ENCODE measurements at places on chromosomes 12 and 14. TPM values are rescaled to one million over a fixed set of nuclear protein-coding genes. Genes with fewer than 3 reads are reported as not detected.
A peak's percentile ranks its signal among the peaks of the same experiment; 100 is the strongest.

- DNase-seq = no peak
Measured at GRCh38 chr14:24699052-24699451, 65.1 kb upstream of the GZMB start.

DNA sequence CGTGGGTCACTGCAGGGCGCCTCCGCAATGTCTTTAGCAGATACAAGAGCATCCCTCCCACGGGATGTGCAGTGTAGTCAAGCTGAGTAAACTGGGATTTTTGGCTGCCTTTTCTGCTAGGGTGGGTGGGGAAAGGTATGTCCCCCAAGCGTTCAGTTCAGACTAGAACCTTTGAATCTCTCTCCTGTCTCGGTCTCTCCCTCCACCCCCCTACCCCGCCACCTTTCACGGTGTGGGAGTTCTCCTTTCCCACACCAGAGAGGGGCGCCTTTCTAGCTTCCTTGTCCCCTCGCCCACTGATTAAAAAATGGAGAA lies 525 bp upstream of the FAR2 start:
- DNase-seq = no peak

- DNase-seq = no peak
Measured at GRCh38 chr12:110750784-110751461, 8.2 kb upstream of the PPP1CC start.

DNA sequence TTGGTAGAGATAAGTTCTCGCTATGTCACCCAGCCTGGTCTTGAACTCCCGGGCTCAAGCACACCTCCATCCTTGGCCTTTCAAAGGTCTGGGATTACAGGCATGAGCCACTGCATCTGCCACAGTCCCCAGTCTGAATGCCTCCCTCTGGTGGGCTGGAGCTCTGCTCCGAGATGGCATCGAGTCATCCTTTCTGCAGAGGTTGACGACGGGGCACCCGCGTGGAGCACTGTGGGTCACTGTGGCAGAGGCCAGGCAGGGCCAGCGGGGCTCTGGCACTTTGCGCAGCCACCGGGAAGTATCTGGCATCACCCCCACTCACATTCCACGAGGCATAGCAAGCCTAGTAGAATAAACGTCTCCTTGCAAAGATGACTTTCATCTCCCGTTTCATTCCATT lies 163.3 kb upstream of the DIO3 start:
- DNase-seq = no peak

Gene GALNT8
- not detected for total RNA-seq

Gene LRIG3
- 25.9 TPM for total RNA-seq

DNA sequence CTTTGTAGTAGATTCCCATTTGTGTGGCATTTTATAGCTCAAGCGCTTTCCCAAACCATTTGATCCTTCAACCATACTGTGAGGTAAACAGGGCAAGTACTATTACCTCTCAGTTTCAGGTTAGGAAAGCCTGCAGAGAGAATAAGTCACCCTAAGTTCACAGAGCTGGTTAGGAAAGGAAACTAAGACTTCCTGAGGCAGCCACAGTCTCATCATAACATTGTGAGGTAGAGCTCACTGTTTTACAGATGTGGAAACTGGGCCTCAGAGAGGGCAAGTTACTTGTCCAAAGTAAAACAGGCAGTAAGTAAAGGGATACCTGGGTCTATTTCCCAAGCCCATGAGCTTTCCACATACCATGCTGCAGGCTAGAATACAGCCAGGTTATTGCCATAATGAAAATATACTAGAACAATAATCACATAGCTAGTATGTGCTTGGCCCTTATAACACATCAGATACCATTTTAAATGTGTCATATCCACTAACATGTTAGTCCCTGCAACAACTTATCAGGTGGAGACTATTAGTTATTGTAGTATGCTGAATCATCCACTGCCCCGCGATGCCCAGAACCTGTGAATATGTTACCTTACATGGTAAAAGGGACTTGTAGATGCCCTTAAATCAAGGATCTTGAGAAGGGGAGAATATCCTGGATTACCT lies 150.9 kb upstream of the GRIP1 start:
- DNase-seq = peak; percentile 67

Gene JAG2
- total RNA-seq = 27.4 TPM

DNA sequence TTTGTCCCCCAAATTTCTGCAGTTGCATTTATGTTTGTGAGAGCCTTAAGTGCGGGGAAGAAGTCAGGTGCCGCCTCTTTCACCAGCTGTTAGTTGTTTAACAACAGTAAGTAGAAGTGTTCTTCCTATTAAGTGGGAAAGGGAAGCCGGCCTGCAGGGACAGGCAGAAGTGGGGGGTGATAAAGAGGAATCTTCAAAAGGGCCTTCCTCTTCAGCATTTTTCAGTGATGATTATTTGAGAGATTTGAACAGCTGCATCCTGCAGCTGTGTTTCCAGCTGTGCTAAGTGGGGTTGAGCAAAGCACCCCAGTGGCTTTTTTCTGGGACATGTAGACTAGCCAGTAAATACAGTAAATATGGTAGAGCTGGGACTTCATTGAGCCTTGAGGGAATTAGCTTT lies 32.1 kb upstream of the SLC38A1 start:
- DNase-seq = peak; percentile 72

Gene WSCD2
- not detected for total RNA-seq

Gene ETV6
- 12.6 TPM for total RNA-seq

GRCh38 chr12:45816652-45817051 lies 87.1 kb downstream of the ARID2 start:
- no peak for DNase-seq

GRCh38 chr12:21806255-21806654 lies 31.7 kb upstream of the KCNJ8 start:
- no peak for DNase-seq

Gene C14orf119
- total RNA-seq = 76.7 TPM

DNA sequence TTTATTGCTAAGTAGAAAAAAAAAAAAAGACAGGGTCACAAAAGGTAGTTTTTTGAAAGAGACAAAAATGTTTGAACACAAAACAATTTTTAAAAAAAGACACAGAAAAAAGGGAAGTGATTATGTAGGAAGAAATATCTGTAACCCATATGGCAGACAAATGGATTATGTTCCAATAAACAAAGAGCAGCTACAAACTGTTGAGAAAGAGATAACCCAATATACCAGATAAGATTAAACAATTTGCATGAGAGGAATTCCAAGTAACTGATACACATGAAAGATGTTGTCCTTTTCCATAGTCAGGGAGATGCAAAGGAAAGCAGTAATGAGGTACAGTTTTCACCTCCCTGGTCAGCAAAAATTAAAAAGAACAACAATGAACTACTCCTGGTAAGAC lies 44.9 kb downstream of the PTPRR start:
- DNase-seq = no peak

Measured in foreskin keratinocyte (primary cell).